ENCODE measurements at places on chromosomes 16 and 17. TPM values are rescaled to one million over a fixed set of nuclear protein-coding genes. Genes with fewer than 3 reads are reported as not detected.

The ACSM2B gene
- total RNA-seq = not detected

The CHST5 gene
- total RNA-seq = 27.4 TPM

The SMARCE1 gene
- 72.0 TPM for total RNA-seq

GRCh38 chr17:51374209-51374608, 113.9 kb downstream of the UTP18 start:
- DNase-seq = no peak

DNA sequence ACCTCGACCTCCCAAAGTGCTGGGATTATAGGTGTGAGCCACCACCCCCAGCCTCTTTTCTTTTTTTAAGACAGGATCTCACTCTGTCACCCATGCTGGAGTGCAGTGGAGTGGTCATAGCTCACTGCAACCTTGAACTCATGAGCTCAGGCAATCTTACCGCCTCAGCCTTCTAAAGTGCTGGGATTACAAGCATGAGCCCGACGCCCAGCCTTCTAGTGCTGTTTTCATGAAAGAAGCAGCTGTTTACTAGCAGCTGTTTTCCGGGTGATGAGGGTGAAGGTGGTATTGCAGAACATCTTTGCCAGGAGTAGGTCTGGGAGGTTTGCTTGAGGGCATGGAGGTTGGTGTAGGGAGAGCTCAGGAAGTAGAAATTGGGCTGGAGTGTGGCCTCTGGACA, 2.0 kb downstream of the ADCY7 start:
- no peak for DNase-seq

GRCh38 chr17:57186226-57187019, 69.9 kb upstream of the MSI2 start:
- DNase-seq = no peak

GRCh38 chr16:29909391-29909790, 9.1 kb downstream of the ASPHD1 start:
- DNase-seq = no peak
